ENCODE measurements at places on chromosomes 2 and 18.
A peak's percentile ranks its signal among the peaks of the same experiment; 100 is the strongest.

- DNase-seq, result peak; percentile 74
Observed at GRCh38 chr2:1591978-1592907, 152.1 kb downstream of the PXDN start.

DNA sequence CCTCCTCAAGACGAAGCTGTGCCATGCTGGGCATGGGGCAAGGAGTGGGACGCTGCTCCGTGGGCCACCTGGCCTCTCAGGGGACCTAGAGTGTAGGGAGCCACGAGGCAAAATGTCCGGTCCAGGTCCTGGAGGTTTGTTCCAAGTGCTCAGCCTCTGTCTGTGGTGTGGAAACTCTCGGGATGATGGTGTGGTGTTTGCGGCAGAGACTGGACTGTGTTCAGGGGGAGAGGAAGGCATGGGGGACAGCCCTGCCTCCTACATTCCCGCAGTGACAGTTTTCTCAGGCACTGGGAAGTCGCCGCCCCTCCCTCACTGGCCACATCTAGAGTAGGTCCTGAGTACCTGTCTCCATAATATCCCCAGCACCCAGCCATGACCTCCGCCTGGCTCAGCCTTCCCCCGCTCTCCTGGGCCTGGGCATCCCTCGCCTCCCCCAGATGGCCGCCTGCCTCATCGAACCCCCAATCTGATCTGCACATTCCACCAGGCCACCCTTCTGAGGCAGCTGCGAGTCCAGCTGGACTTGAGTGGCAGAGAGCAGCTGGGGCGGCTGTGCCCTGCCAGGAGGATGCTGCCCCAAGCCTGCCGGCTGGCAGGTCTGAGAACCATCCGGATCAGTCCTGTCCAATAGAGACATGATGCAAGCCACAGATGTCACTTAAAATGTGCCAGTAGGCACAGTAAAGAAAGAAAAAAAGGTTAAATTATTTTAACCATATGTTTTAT is 6.2 kb downstream of the KCNIP3 start:
- no peak for DNase-seq

DNA sequence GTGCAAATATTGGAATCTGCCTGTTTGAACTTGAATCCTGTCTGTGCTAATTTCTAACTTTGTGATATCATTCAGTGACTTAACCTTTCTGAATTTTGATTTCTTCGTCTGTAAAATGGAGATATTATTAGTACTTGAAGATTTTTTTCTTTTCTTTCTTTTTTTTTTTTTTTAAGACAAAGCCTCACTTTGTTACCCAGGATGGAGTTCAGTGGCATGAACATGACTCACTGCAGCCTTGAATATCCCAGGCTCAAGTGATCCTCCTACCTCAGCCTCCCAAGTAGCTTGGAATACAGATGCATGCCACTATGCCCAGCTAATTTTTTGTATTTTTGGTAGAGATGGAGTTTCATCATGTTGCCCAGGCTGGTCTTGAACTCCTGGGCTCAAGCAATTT is 28.3 kb downstream of the ACTR3 start:
- no peak for DNase-seq

- no peak for DNase-seq
Observed at GRCh38 chr2:10385501-10385900, 62.6 kb downstream of the ODC1 start.

- no peak for DNase-seq
Observed at GRCh38 chr2:170298861-170299429, 121.0 kb downstream of the MYO3B start.

DNA sequence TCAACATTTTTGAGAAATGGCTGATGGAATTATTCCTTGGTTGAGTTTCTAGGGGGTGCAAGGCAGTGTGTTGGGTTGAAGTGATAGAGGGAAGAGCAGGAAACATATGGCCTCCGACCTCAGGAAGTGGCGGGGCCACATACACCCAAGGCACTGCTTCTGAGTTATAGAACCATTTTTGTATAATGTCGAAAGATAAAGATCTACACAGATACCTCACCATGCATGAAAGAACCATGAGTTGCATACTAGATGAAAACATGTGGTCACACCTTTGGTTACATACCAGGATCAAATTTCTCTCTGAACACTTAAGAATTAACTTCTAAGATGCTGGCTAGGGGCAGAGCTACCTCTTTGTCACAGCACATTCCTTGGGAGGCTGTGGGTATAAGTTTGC is 23.2 kb downstream of the LAMA3 start:
- no peak for DNase-seq

GRCh38 chr2:20839052-20839451 is 16.2 kb upstream of the LDAH start:
- DNase-seq, result no peak

DNA sequence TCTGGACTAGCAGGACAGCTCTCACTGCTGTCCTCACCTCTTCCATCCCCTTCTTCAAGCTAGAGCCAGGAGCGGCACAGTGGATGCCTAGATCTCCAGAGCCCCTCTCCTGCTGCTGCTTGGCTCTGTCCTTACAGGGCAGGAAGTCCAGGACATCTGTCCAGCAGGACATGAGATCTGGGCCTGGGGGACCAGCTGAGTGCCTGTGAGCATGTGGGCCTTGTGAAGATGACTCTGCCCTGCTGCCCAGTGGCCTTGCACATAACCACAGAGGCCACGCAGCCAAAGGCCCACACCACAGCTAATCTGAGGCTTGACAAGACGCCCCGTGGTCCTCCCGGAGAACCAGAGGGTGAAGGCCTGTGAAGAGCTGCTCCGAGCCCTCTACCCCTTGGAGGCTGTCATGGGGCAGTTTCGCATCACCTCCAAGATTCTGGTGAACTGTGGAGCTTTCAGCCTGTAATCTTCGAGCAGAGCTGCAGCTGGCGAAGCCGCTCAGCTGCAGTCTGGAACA is 516.7 kb upstream of the HS6ST1 start:
- no peak for DNase-seq

GRCh38 chr18:8858888-8859511 is 153.6 kb downstream of the MTCL1 start:
- DNase-seq, result no peak

DNA sequence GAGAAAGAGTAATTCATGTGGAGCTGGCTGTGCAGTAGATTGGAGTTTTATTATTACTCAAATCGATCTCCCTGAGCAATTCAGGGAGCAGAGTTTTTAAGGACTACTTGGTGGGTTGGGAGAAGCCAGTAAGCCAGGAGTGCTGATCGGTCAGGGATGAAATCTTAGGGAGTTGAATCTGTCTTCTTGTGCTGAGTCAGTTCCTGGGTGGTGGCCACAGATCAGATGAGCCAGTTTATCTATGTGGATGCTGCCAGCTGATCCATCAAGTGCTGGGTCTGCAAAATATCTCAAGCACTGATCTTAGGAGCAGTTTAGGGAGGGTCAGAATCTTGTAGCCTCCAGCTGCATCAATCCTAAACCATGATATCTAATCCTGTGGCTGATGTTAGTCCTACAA is 17.0 kb upstream of the UGT1A8 start:
- no peak for DNase-seq

- no peak for DNase-seq
Observed at GRCh38 chr2:126831234-126832005, 67.3 kb upstream of the TEX51 start.

GRCh38 chr2:156083763-156084493 is 248.6 kb downstream of the NR4A2 start:
- no peak for DNase-seq

DNA sequence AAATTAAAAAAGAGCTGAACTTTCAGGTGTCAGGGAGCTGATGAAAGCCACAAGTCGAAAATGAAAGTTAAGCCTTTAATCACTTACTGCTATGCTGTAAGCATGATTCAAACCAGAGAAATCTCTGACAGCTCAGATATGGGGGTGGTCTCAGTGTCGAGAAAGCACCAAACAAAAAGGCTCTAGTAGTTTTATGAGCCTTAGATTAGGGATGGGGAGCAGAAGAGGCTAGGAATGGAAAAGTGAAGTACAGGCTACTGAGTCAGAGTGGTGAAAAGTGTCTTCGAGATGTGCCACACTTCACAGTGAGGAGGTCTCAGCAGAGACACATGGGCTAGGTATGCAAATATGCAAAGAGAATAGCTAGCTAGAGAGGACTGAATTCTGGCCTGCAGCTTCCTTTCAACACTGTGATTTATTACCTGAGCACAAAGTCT is 482.2 kb downstream of the SPAG16 start:
- no peak for DNase-seq

- no peak for DNase-seq
Observed at GRCh38 chr2:214604861-214605260, 194.0 kb downstream of the VWC2L start.

GRCh38 chr18:78378983-78379382 is 600.6 kb upstream of the SALL3 start:
- no peak for DNase-seq

GRCh38 chr2:148965623-148966437 is 72.7 kb upstream of the LYPD6B start:
- no peak for DNase-seq

DNA sequence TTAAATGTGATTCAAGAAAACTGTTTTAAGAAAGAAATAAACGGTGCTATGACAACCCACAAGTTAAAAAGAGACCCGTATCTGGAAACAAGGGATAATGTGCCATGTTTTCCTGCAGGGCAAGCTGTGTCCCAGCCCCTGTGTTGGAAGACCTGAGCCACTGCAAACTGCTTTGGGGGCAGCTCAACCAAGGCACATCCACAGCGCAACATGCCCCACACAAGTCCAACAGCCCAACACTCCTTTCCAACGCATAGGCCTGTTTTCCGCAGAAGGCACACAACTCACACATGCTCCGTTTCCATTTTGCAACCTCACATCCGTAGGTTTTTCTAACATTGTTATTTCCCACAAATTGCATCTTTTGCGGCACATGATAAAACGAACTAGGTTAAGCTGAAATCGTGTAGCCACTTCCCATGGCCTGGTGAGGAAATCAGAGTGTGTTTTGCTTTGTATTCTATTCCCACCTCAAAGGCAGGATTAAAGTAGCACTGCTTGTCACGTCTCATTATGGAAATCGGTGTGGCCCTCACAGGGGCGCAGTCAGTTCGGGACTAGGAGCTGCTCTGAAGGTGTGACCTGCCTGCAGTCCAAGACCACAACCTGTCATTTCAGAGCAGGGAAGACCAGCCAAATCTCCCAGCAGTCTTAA is 50.5 kb upstream of the ZNF516 start:
- DNase-seq, result no peak

DNA sequence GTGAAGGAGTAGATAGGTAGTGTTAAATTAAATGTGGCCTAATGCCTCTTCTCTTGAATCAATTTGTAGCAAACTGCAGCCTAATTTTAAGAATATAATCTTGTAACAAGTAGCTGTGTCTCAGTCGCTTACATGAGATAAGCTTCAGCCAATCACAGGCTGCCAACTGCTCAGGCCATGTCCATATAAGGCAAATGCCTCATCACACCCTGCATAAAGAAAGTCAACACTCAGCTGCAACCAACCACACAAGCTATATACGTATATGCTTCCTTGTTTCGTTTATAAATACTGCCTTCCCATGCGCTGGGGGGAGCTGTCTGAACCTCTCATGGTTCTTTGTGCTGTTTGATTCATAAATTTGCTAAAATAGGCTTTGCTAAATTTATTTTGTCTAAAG is 476.3 kb downstream of the TRIB2 start:
- no peak for DNase-seq

All from lower lobe of right lung (tissue), 2 donors.